MG63 (cell line): ENCODE measurements at places on chromosomes 5 and 9. TPM values are rescaled to one million over a fixed set of nuclear protein-coding genes. Genes with fewer than 3 reads are reported as not detected.

DNA sequence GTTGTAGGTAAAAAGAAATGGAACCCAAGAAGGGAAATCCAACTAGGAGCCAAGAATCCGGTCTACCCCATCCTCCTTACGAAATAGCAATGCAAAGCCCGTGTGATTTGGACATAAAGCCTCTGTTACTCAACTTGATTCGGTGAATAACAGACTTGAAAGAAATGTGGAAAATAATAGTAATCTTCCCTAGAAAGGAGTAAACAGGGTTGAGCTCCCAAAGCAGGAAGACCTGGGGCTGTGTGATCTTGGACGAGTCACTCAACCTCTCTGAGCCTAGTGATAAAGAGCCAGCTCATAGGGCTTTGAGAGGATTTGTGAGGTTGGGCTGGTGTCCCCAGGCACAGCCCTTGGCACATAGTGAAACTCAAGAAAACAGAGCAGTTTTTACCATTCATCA, 42.7 kb upstream of the IL17B start:
- no peak for DNase-seq

The CCNB1 gene
- 310 and 430 TPM in 2 replicates for total RNA-seq

- peak; percentile 15 for DNase-seq
Measured at GRCh38 chr5:37875051-37875787, 35.4 kb upstream of the GDNF start.

- DNase-seq, result no peak
Measured at GRCh38 chr9:115469841-115470240, 351.9 kb upstream of the TNC start.

DNA sequence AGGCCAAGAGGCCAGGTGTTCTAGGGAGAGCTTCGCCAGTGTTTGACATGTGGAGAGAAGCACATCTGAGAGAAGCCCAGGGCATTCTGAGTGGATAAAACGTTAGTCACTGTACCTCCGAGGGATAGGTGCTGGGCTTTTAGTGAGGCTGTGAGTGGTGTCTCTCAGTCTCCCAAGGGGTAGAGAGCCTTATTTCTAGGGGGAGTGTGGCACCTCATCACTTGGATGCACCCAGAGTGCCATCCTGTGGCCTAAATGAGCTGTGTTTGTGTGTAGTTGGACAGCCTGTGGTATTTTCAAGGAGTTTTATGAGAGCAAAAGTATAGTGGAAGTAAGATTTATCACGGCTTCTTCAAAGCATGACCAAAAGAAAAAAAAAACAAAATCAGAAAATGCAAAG, 1046.9 kb upstream of the WWC1 start:
- peak; percentile 4 for DNase-seq

The SV2C gene
- not detected in 2 replicates for total RNA-seq

DNA sequence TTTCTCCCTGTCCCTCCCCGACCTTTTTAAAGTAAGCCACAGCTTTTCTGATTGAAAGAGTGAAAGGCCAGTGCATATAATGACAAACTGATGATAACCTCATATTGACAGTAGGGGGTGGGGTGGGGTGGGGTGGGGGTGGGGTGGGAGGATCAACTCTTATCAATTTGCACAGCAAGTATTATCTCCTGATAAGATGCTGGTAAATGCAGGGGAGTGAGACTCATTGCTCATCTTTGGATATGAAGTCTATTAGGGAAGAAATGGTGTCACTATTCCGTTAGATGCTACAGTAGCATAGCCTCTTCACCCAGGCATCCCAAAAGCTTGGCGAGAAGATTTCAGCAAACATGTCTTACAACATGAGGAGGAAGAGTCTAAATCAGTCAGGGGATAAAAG, 38.9 kb upstream of the HMGCS1 start:
- no peak for DNase-seq

DNA sequence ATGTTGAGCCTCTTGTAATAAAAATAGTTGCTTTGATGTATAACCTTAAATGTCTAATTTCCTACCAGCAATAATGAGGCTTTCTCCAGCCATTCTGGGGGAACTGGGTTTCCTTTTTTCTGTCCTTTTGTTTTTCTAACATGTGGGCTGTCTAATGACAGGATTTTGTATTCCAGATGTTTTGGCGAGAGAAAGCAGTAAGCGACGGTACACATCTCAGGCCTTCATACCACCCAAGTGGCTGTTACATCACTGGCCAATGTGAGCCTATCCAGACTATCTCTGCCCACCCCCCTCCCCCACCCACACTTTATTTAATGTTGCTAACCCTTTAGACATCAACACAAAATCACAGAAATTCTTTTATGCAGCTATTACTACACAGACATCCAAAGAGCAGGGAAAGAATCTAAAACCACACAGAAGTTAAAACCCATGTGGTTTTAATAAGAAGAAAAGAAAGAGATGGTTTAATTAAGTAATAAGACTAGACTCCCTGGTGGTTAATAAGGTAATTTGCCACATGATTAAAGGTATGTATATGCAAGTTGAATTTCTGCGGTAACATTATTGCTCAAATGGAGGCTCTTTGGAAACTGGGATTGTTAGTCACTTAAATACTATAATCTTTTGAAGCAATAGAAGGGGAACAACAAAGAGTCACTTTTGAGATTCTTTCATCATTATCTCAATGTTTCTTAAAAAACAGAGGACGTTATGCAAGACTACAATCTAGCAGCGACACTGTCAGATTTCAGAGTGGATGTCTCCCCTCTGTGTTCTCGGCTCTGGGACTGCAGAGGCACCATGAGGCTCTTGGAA, 365.1 kb downstream of the ENC1 start:
- DNase-seq, result no peak

The CDKN2A gene
- total RNA-seq, result not detected in 2 replicates

DNA sequence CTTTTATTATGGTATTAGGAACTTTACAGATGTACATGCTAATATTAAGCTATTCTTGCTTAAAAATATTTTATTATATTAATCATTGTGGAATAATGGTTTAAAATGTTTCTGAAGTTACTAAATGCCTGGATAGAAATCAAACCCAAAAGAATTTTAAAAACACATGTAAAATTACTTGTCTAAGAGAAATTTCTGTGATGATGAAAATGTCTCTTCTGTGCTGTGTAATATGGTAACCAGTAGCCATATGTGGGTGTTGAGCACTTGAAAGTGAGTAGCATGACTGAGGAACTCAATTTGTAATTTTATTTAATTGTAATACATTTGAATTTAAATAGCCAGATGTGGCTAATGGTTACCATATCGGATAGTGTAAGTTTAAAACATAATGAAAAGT, 66.7 kb upstream of the HSPB3 start:
- DNase-seq, result no peak

DNA sequence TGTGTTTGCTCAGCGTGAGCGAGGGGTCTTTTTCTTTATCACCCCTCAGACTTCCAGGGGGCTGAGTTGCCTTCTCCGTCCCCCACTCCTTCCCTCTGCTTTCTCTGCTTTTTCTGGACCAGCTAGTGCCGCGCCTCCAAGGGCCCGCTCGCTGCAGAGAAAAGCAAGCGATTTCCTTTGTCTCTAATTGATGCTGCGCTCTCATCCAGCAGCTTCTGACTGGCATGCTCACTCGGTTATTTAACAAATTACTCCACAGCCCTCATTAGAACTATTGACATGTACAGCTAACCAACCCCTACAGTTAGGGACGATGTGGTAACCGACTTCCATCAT, 288.0 kb downstream of the ELAVL2 start:
- no peak for DNase-seq

DNA sequence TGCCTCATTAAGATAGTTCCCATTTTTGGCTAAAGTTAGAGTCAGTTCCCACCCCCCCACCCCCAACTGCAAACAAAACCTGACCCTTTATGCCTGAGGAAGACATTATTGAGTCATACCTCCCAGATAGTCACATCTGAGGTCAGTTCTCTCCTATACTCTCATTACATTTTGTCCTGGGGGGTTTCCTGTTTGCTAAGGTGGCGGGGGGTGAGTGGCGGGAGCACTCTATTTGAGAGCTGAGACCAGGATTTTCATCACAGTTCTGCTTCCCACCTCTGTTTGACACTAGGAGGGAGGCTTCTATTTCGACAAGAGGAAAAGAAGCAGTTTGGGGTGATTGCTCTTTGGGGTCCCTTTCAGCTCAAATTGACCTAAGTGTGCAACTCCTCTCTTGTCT, 59.4 kb upstream of the ICE1 start:
- DNase-seq, result no peak

- DNase-seq, result no peak
Measured at GRCh38 chr5:96412868-96413449, 20.1 kb downstream of the PCSK1 start.

- DNase-seq, result no peak
Measured at GRCh38 chr9:135260221-135261180, 173.0 kb downstream of the OLFM1 start.
